Cerebellar nuclear complex (tissue), 1 donor: ENCODE measurements at places on chromosomes 4 and X.

GRCh38 chr4:52014903-52015302, 5.3 kb downstream of the LRRC66 start:
- DNase-seq = no peak

GRCh38 chrX:107856289-107856688, 30.6 kb downstream of the MID2 start:
- no peak for DNase-seq

- no peak for DNase-seq
These were observed 53.4 kb downstream of the ABCG2 start for GRCh38 chr4:88104902-88105610.

DNA sequence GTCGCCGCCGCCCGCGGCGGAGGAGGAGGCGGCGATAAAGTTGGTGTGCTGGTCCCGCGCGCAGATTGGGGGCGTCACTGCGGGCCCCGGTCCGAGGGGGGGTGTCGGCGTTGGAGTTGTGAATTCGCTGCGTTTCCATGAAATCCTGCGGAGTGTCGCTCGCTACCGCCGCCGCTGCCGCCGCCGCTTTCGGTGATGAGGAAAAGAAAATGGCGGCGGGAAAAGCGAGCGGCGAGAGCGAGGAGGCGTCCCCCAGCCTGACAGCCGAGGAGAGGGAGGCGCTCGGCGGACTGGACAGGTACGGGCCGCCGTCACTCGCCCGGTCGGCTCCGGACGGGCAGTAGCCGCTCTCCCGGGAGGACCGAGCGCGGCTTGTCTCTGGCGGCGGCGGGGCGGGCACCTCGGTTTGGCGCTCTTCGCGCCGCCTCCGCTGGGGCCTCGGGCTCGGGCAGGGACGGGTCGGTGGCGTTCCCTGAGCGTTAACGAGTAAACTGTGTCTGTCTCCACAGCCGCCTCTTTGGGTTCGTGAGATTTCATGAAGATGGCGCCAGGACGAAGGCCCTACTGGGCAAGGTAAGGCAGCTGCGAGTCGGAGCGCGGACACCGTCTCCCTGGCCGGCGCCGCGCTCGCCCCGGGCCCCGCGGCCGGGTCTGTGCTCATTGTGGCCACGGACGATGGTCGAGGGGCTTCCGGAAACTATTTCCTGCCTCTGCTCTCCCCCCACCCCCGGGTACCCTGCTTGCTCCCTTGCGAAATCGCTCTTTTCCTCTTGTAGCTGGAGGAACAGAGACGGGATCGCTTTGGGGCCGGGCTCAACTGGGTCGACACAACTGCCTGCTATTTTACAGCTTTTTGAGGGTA, 658 bp downstream of the KDM6A start:
- DNase-seq = no peak

DNA sequence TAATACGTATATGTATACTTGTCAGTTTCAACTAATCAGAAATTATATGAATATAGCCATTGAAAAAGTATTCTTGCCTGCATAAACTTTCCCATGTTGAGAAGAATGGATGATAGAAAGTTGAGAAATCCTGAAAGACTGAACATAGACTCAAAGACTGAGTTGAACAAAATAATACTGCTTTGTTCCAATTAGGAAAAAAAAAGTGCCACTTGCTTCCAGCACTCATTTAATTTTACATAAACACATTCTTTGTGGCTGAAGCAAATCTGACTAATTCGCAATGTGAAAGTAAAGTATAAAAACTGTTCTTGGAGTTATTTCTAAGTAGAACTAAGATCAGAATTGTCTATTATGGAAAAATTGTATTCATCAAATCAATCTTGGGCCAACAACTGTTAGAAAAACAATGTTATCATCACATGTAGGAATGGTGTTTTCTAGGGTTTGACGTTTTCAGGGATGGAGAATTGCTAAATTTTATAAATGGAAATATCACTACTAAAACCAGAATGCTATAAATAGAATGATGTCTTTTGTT, 2334.6 kb downstream of the PCDH7 start:
- no peak for DNase-seq

DNA sequence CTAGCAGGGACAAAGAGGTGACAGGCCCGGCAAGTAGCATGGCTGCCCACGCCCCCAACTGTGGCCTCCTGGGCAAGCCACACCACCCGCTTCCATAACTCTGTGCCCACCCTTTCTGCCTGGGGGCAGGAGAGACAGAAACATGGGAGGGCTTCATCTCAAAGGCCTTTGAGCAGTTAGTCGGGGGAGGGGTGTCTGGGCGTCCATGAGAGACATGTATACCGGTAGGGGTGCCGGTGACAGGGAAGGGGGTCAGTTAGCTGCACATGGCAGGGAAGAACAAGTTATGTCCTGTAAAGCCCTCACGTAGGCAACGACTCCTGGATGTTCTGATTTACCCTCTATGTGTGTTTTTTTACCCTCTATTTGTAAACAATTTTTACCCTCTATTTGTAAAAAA, 9.3 kb downstream of the PDZD4 start:
- no peak for DNase-seq

GRCh38 chr4:81049330-81049729, 18.8 kb downstream of the BMP3 start:
- no peak for DNase-seq
